ENCODE measurements at places on chromosomes 3 and 15.

GRCh38 chr3:15667484-15667883 is 65.9 kb downstream of the BTD start:
- DNase-seq: no peak

DNA sequence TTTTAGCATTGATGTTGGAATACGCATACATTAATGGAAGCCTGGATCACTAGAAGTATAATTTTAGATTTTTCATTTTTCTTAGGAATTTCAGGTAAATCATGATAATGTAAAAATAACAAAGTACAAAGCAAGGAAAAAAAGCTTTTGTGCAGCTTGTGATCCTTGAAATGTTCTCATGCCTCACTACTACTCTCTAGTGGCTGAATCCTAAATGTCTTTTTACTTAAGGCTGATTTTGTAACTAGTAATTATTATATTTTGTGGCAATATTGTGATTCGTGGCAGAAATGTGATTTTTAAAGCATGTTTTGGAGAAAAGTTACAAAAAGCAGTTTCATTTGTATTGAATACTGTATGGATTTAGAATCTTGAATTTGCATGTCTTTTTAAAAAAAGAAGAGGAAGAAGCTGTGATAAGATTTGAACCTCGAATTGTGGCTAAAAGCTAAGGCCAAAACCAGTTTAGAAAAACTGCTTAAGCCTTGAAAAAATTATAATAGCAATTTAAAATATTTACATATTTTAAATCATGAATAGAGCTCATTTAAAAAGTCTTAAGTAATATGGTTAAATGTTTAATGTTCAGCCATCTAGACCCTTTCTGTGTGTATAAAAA is 39.0 kb downstream of the U2SURP start:
- DNase-seq: no peak

GRCh38 chr15:60128000-60128376 is 123.9 kb downstream of the FOXB1 start:
- no peak for DNase-seq

DNA sequence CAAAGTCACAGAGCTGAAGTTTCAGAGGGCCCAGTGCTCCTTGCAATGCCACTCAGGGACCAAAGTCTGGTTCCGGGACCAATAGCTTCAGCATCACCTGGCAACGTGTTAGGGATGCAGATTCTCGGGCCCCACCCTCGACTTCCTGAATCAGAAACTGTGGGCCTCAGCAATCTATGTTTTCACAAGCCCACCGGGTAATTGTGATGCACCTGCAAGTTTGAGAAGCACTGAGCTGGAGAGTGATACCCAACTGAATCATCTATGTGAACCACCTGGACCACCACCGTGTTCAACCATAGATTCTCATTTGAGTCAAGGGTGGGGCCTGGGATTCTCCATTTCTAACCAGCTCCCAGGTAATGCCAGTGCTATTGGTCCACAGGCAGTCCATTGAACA is 55.7 kb downstream of the CORO2B start:
- DNase-seq: no peak

GRCh38 chr15:29021857-29022256 is 136.1 kb downstream of the APBA2 start:
- DNase-seq: peak; percentile 8

DNA sequence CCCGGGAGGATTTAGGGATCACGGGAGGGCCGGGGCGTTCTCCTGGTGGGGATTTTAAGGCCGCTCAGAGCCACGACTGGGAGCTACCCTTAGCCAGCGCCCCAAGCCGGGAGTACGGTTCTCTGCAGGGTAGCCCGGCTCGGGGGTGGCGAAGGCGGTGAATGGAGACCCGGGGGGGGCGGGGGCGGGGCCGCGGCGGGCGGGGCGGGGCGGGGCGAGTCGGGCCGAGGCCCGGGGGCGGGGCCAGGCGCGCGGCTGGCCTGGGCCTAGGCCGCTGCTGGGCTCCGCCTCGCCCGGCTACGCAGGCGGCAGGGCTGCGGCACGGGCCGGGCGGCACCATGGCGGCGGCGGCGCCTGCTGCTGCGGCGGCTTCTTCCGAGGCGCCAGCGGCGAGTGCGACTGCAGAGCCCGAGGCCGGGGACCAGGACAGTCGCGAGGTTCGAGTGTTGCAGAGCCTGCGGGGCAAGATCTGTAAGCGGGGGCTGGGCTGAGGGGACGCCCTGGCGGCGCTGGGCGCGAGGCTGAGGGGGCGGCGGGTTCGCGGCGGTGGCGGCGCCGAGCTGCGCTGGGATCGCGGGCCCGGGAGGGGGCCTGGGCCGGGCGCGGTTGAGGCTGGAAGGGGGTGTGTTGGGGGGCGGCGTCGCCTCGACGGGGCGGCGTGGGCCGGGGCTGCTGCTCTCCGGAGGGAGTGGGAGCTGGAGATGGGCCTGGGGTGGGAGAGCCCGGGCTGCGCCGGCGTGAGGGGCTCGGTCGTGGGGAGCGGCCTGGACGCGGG is at the start of gene RASA2:
RASA2 (plus strand) TSS at position 282 of the 775 bp plus-strand sequence; CDS start at position 339, 57 bp downstream.
- DNase-seq: peak; percentile 13

GRCh38 chr3:130515755-130516154 is 1.2 kb upstream of the COL6A6 start:
- no peak for DNase-seq

GRCh38 chr15:64023220-64023619 is 23.1 kb downstream of the DAPK2 start:
- DNase-seq: no peak

- no peak for DNase-seq
Observed at GRCh38 chr3:45599424-45599886, 4.9 kb downstream of the LIMD1 start.

DNA sequence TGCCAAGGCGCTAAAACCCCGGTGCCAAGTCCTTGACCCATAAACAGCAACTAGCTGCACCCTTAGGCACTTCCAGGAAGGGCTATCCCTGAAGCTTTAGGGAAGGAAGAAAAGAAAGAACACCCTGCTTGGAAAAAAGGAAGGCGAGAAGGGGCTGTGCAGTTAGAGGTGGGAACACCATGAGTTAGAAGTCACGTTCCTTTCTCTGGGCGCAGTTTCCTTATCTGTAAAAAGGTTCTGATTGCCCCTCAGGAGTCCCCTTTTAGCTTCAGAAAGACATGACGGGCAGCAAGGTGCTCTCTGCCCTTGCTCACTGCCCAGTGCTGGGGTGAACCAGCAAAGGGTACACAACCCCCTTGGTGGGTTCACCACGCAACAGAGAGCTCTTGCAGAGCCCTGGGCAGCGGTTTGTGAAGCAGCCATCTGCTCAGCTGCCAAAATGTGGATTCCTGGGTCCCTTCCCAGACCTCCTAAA is 798 bp downstream of the GCHFR start:
- no peak for DNase-seq

DNA sequence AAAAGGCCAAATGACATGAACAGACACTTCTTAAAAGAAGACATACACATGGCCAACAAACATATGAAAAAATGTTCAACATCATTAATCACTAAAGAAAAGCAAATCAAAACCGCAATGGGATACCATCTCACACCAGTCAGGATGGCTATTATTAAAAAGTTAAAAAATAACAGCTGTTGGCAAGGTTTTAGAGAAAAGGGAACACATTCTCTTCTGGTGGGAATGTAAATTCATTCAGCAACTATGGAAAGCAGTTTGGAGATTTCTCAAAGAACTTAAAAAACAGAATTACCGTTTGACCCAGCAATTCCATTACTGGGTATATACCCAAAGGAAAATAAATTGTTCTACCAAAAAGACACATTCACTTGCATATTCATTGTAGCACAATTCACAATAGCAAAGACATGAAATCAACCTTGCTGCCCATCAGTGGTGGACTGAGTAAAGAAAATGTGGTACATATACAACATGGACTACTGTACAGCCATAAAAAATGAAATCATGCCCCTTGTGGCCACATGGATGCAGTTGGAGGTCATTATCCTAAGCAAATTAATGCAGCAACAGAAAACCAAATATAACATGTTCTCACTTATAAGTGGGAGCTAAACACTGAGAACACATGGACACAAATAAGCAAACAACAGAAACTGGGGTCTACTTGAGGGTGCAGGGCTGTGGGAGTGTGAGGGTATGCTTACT is 190.7 kb upstream of the MCTP2 start:
- DNase-seq: no peak

- no peak for DNase-seq
Observed at GRCh38 chr3:110261141-110261540, 810.5 kb upstream of the NECTIN3 start.

- DNase-seq: no peak
Observed at GRCh38 chr15:45399381-45400212, 21.3 kb upstream of the GATM start.

GRCh38 chr3:188964957-188965356 is 206.8 kb upstream of the TPRG1 start:
- DNase-seq: no peak

GRCh38 chr3:32143849-32144757 is 37.7 kb downstream of the GPD1L start:
- peak; percentile 71 for DNase-seq

DNA sequence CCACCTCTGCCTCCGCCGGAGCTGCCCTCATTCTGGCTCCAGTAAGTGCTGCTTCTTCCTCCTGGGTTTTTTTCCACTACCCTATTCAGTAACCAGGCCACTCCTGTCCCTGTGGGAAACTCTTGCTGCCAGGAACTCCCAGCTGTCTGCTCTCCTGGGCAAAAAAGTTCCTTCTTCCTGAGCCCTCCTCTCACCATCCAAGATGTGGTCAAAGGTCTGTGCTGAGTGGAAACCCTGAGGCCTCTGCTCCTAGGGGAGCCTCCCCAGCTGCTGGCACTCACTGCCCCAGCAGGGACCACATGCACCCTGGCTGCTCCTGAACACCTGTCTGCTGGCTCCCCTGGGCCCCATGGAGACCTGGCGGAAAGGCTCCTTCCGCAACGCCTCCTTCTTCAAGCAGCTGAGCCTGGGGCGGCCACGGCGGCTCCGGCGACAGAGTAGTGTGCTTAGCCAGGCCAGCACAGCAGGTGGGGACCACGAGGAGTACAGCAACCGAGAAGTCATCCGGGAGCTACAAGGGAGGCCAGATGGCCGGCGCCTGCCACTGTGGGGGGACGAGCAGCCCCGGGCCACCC is 454 bp downstream of the C15orf62 start:
- no peak for DNase-seq

DNA sequence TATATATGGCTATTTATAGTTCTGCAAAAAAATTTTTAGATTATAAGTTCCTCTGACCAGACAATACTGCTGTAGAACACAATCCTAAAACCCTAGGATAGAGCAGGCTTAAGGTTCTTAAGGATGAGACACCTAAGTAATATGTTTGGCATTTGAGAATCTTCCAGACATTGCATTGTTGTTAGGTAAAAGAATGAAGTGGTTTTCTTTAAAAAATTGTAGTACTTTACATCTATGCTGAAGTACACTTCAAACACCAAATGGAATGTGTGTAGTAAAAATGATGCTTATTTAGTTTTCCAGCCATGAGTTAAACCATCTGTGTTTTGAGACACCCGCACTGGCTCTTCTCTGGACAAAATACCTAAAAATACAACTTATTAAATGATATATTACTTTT is 857.7 kb downstream of the OTOL1 start:
- no peak for DNase-seq
